ENCODE measurements at places on chromosomes 13 and 19.
A peak's percentile ranks its signal among the peaks of the same experiment; 100 is the strongest.

- DNase-seq = no peak
Observed at GRCh38 chr13:24746618-24747247, 17.2 kb upstream of the RNF17 start.

DNA sequence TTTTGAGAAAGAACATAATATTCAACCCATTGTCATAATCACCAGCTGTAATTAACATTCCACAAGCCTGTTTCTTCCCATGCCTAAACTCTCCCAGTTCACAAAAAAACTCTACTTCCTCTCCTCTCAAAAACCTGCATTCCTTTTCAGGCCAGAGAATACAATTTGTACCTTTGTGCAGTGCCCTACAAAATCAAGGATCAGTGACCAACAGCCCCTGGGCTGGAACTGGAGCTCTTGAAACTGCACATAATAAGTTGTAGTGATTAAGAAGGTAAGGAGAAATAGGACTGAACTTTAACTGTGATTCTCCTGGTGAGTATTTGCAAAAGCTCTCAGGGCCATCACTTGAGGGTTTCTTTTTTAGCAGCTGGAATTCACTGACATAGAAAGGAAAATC is 472.7 kb downstream of the RFC3 start:
- no peak for DNase-seq

GRCh38 chr13:77918391-77919245 is at the start of gene EDNRB:
EDNRB (minus strand) TSS chr13:77918831; CDS start chr13:77918573, 258 bp downstream.
- no peak for DNase-seq

- no peak for DNase-seq
Observed at GRCh38 chr13:31227870-31228269, 28.1 kb downstream of the B3GLCT start.

DNA sequence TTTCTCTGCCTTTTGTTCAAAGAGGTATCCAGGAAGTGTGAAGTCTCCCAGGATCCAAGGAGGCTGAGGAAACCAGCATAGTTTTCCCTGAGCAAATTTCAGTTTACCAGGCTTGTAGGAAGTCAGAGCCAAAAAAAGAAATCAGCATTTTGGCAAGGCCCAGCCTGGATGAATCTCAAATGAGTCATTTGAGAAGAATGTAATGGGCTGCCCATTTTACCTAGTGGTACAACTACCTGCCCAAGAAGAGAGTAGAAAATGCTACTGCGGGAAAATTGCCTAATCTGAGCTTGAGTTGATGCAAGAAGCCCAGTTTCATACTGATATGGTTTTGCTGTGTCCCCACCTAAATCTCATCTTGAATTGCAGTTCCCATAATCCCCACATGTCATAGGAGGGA is 284.1 kb upstream of the ZNF507 start:
- no peak for DNase-seq

- DNase-seq = no peak
Observed at GRCh38 chr19:11196406-11197287, 698 bp downstream of the KANK2 start.

GRCh38 chr19:14562660-14563589 is 8.9 kb downstream of the NDUFB7 start:
- no peak for DNase-seq

- DNase-seq = no peak
Observed at GRCh38 chr19:9151367-9151766, 11.2 kb downstream of the ZNF317 start.

DNA sequence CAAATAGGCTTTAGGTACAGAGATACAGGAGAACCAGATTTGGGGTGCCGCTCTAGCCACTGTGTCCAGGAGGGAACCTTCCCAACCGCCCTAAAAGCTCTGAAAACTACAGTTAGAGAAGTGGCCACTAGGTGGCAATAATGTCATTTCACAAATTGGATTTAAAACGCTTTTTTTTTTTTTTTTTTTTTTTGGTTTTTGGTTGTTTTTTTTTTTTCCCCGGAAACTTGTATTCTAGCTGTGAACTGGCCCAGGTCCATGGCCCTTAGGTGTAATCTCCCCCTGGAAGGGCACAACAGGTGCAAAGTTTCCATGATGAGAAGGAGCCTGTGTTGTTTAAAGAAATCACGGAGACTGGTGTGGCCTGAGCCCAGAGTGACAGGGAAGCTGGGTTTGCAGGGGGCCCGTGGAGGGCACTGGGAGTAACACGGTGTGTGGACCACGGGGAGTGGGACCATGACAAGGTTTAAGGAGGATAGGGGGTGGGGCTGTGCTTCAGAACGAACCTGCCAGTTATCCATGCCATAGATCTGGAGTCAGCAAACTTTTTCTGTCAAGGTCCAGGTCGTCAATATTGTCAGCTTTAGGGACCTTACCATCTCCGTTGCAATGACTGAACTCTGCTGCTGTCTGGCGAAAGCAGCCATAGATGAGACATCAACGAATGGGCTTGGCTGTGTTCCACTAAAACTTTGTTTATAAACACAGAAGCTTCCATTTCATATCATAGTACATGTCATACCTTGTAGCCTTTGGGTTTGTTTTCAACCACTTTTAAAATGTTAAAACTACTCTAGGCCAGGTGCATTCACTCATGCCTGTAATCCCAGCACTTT is 10.1 kb downstream of the OR1I1 start:
- peak; percentile 37 for DNase-seq

Measured in NCI-H1105 (cell line).